Breast epithelium (tissue), 4 donors: ENCODE measurements at places on chromosomes 5 and 9. TPM values are rescaled to one million over a fixed set of nuclear protein-coding genes. Genes with fewer than 3 reads are reported as not detected.

KIAA0825 gene
- 15.5 TPM for total RNA-seq

MRNIP gene
- 67.2 TPM for total RNA-seq

PCDHB1 gene
- total RNA-seq, result under 0.01 TPM

KIF4B gene
- not detected for total RNA-seq

MEIKIN gene
- total RNA-seq, result not detected

TEK gene
- 5.9 TPM for total RNA-seq

BTNL3 gene
- total RNA-seq, result under 0.01 TPM

GMCL2 gene
- total RNA-seq, result not detected

SLIT3 gene
- total RNA-seq, result 30.7 TPM

ELL2 gene
- 168 TPM for total RNA-seq

GRCh38 chr5:91584352-91584751, 201.2 kb upstream of the ARRDC3 start:
- no peak for DNase-seq

DNA sequence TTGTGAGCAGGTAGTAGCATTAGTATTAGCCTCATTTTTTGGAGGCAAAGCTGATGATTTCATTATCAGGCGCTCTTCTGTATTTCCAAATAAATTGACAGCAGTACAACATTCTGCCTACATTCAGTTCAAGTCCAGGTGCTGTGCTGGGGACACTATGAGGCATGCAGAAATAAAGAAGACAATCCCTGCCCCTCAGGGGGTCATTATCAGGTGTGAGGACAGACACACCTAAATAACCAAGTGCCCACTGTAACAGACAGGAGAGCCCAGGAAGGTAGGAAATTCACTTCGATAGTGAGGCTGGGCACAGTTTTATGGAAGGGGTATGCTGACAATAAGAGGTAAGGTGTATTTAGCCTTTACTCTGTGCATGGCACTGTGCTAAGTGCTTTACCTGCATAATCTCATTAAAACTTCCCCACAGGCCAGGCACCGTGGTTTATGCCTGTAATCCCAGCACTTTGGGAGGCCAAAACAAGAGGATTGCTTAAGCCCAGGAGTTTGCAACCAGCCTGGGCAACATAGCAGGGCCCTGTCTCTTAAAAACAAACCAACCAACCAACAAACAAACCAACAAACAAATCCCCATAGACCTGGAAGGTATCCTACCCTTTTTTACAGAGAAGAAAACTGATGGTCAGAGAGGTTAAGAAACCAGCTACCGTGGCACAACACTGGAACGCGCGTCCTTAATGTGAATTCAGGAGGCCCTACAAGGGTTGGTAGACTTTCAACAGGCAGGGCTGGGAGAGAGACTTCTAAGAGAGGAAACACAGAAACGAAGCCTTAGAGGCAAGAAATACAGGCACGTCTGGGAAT, 17.5 kb upstream of the GPX3 start:
- DNase-seq, result no peak

- DNase-seq, result no peak
Observed at GRCh38 chr9:91718071-91718470, 232.0 kb downstream of the ROR2 start.

- no peak for DNase-seq
Observed at GRCh38 chr5:111961862-111962261, 204.9 kb upstream of the NREP start.

DNA sequence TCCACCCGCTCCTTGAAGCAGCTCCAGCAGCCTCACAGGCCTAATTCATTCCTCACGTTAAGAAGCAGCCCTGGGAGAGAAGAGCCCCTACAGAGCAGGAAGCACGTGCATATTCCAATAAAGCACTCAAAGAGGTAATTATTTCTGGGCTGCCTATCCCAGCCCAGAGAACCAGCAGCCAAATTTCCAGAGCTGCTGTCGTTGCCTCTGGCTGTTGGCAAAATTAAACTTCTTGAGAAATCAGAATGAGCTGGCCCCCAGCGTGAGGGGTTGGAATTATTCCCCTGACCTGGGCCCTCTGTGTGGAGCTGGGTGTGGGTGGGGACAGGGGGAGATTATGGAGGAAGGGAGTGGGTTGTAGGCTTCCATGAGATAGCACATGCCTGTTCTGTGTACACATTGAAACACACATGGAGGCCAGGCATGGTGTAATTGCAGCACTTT, 86.8 kb upstream of the HSPA9 start:
- peak; percentile 53 for DNase-seq

DNA sequence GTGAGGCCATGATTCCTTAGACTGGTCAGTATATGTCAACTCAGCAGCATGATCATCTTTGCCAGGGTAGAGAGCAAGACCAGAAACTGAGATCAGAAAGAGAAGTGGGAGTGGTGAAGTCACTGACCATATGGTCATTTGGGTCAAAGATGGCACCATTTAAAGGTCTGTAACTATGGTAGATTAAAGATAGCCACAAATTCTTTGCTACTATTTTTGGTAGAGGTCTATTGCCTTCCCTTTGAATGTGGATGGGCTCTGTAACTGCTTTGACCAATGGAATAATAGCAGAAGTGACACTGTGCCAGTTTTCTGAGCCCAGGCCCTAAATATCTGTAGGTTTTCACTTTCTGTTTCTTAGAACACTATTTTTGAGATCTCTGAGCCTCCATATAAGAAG, 117.6 kb downstream of the PCSK1 start:
- no peak for DNase-seq

- DNase-seq, result no peak
Observed at GRCh38 chr9:80615964-80616363, 1044.2 kb downstream of the TLE4 start.

- DNase-seq, result no peak
Observed at GRCh38 chr9:21906881-21907280, 87.3 kb downstream of the CDKN2A start.

- no peak for DNase-seq
Observed at GRCh38 chr9:13228431-13228830, 51.1 kb downstream of the MPDZ start.

GRCh38 chr9:121206516-121207370, 5.1 kb upstream of the RAB14 start:
- DNase-seq, result no peak

DNA sequence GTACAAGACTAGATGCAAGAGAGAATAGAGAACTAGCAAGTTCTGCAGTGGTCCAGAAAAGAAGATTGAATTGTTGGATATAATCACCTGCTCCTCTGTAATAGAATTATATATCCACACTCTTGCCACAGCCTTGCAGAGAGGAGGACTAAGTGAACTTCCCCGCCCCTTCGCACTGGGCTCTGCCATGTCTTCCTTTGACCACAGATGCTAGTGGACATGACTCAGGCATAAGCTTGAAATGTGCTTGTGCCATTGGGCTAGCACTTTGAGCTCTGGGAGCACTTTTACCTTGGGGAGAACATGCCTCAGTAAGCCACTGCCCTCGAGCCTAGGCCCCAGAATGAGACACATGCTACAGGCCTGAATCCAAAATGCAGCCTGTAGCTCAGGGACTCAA, 113.5 kb upstream of the RASA1 start:
- DNase-seq, result no peak

- no peak for DNase-seq
Observed at GRCh38 chr5:148735301-148735835, 81.0 kb upstream of the HTR4 start.

DNA sequence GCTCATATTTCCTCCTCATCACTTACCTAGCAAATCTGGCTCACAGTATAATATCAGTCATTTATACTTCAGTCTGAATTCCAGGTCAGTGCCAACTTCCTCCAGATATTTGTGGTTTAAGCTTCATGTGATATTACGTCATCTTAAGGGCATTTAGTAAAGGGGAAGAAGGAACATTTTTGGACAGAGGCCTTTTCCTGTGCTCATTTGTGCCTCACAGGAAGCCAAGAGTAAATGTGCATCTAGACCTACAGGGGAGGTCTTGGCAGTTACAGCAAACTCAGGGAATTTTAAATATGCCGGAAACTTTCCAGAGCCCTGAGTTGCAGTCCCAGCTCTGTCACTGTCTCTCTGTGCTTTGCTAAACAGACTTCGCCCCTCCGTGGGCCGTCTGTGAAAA, 12.3 kb upstream of the KCNIP1 start:
- DNase-seq, result peak; percentile 43

- no peak for DNase-seq
Observed at GRCh38 chr9:27565696-27566095, 7.6 kb downstream of the C9orf72 start.

GRCh38 chr5:14265570-14265969, 122.4 kb downstream of the TRIO start:
- DNase-seq, result no peak

DNA sequence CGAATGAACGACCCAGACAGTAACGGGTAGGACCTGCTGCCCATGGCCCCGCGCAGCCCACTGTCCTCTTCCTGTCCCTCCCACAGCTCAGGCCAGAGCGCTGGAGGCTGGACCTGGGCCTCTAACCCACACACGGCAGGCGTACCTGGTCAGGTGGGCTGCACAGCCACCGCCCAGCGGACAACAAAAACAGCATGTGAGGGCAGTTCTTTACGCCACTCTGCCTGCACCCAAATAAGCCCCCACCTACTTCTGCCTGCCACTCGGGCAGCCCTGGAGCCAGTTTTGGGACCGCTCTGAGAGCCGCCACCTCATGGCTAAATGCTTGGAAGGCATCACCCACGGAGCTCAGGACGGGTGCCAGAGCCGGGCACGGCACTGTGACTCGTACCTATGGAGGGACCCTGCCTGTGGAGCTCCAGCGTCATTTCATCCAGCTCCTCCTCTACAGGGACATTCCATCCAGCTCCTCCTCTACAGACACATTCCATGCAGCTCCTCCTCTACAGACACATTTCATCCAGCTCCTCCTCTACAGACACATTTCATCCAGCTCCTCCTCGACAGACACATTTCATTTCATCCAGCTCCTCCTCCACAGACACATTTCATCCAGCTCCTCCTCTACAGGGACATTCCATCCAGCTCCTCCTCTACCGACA, 18.9 kb downstream of the CLPTM1L start:
- DNase-seq, result no peak

DNA sequence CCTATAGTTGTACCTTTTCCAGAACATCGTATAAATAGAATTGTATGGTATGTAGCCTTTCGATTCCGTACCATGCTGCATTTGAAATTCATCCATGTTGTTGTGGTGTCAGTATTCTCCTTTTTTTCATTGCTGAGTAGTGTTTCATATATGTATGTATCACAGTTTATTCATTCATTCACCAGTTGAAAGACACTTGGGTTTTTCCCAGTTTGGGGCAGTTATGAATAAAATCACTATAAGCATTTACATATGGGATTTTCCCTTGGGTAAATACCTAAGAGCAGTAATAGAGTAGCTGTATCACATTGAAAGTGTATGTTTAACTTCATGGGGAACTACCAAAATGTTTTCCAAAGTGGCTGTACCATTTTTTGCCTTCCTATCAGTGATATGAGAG, 16.1 kb upstream of the FKTN start:
- DNase-seq, result no peak

- DNase-seq, result no peak
Observed at GRCh38 chr5:39257554-39257953, 38.2 kb upstream of the FYB1 start.

DNA sequence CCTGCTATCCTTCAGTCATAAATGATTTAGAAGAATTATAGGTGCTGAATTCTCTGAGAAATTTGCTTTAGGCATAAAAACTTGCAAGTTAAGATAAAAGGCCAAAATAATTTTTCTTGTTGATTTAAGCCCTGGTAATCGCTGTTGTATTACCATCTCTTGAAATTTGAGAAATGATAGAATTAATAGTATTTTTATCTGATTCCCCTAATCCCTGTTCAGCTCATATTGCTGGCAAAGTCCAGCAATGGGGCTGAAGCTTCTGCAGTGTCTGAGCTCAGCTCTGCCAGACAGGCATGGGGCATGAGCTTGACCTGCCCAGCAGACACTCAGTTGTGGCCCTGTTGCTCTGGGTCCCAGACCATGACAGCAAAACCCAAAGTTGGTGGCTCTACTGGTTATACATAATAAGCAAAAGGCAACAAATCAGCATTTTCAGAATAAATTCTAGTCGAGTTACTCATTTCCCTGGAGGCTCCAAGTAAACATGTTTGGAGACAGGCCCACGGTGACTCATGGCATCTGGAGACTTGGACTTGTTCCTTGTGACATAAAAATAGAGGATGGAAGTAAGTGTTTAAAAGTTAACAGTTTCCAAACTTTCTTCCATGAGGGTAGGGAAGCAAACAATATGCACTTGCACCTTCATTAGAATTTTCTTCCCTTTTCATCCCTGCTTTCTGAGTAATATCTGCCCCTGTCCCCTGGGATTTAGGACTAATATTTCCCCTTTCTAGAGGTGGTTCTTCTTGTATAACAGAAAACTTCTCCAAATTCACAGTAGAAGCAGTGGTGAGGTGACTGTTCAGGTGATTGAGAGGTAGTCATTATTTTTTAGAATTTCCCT, 60.2 kb upstream of the SLC2A8 start:
- peak; percentile 82 for DNase-seq

- no peak for DNase-seq
Observed at GRCh38 chr5:16934123-16934522, 2.0 kb downstream of the MYO10 start.

- DNase-seq, result peak; percentile 15
Observed at GRCh38 chr5:178427576-178428197, 162.5 kb downstream of the COL23A1 start.

GRCh38 chr9:71740199-71740598, 28.1 kb downstream of the CEMIP2 start:
- DNase-seq, result no peak

- no peak for DNase-seq
Observed at GRCh38 chr9:33263131-33264002, 1.1 kb downstream of the BAG1 start.

GRCh38 chr9:91029650-91030361, 228.2 kb downstream of the SYK start:
- no peak for DNase-seq

DNA sequence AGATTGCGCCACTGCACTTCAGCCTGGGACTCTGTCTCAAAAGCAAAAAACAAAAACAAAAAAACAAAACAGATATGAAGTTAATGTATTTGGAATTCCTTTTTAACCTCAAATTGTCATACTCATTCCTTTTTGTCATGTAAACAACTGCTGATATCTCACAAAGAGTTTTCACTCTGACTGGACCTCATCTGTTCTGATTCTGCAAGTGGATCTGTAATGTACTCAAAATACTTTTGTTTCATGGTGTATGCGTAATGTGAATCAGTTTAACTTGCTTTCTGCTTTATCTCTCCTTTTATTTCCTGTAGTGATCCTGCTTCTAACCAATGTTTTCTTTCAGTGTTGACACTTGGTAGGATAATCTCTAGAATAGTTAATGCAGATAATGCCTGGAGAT, 106.7 kb downstream of the FOCAD start:
- DNase-seq, result no peak

- DNase-seq, result no peak
Observed at GRCh38 chr5:68285075-68285840, 69.7 kb downstream of the PIK3R1 start.

GRCh38 chr5:285991-286557, 14.6 kb downstream of the PDCD6 start:
- DNase-seq, result no peak

GRCh38 chr9:68694125-68694524, 10.9 kb upstream of the PIP5K1B start:
- DNase-seq, result no peak
